D341Med (cell line): ENCODE measurements at places on chromosomes 1 and 21.

- DNase-seq: no peak
These were observed 205.7 kb downstream of the NCAM2 start for GRCh38 chr21:21203822-21204339.

- no peak for DNase-seq
These were observed 20.7 kb downstream of the IGSF21 start for GRCh38 chr1:18128298-18128697.

DNA sequence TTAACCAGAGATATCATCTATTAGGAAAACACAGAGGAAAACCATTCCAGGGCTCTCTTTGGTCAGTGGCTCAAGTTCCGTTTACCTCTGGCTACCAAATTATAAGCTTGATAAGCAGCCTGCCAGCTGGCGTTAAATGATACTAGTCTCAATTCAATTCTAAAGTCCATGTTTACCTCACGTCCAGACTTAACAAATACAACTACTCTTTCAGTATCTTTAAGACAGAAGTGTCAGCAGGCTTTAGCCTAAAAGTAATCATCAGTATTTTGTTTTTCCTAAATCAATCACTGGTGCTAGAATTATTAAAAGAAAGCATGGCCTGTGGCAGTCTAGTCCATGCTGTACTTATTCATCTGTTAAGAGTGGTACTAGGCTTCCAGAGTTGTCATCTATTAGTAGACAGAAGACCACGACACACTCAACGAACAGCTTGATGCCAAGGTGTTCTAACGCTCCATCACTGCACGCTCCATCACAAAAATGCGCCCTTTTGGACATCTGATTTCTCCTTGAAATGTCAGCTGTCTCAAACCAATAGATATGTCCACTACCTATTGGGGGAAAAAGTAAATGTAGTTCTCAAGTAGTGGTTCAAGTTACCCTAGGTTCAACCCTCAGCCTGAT, 1.5 kb downstream of the IVNS1ABP start:
- no peak for DNase-seq

GRCh38 chr21:27827972-27828371, 861.1 kb upstream of the ADAMTS5 start:
- DNase-seq: no peak

DNA sequence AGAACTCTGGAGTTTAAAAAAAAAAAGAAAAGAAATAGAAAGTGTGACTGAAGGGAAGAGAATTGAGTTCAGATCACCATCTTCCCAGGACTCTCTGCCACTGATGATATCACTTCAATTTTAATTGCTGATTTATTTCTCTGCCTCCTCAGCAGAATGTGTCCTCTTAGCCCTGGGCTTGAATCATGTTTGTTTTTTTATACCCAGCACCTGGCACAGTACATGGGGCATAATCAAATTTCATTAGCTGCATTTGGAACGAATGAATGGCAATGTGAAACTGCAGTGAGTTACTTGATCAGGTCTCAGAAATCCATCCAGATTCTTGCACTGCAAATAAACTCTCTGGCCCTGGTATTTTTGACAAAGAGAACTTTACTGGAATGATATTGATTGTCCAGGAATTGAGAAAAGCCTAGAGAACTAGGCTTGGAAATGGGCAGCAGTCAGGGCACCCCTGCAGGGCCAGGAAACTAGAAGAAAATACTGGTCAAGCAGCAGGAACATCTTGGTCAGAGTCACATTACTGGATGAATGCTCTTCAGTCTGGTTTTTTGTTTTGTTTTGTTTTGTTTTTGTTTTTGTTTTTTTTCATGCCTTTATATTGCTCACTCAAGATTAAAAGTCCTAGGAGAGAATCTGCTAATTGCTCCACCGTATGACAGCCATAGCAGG, 103.8 kb upstream of the FAM78B start:
- no peak for DNase-seq

DNA sequence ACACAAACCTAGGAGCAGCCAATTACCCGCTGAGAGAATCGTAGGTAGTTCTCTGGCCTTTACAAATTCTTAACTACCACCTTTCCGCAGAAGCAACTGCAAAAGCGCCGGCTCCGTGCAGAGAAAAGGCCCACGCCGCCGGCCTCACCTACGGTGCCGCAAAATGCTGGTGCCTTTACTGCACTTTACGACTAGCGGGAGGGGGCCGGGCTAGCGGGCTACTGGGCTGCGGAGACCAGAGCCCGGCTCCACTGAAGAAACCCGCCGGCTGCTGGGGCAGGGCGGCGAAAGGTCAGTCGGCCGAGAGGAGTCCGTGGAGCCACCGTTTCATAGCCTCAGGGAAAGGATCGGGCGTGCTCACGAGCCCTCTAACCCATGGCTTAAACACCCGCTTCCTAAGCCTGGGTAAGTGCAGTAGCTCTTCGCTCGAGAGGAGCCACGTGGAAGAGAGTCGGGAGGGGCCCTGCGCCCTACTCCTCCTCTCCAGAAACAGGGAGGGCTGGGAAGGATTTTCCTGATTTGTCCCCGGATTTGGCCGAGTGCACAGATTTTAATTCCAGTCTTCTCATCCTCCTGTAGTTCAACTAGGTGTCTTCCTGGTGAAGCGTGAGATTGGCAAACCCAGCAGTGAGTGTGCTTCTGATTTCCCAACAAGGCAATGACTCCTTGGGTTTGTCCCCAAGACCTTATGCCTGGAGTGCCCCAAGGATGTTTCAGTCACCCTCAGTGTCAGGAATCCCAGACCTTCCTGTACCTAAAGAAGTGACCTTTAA, at the start of gene DPH5:
Gene DPH5 (minus strand): TSS at position 128 of the 773 bp plus-strand sequence. CDS start 341 bp downstream, outside the sequence.
- DNase-seq: peak; percentile 91

DNA sequence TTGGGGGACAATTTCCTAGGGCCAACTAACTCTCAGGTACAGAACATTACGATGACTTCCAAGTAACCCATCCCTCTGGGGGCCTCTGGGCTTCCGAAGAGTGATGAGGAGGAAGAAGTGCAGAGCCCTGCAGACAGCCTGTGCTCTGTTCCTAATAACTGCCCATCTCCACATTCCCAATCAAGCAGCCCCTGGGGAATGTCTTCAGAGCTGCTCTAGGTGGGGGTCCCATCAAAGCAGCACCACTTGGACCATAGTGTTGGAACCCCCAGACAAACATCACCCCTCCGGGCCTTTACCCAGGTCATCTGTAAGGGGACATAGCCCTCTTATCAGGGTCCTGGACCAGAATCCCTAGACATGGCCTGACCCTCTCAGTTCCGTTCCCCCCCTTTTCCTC, 357.3 kb downstream of the NPHP4 start:
- no peak for DNase-seq

DNA sequence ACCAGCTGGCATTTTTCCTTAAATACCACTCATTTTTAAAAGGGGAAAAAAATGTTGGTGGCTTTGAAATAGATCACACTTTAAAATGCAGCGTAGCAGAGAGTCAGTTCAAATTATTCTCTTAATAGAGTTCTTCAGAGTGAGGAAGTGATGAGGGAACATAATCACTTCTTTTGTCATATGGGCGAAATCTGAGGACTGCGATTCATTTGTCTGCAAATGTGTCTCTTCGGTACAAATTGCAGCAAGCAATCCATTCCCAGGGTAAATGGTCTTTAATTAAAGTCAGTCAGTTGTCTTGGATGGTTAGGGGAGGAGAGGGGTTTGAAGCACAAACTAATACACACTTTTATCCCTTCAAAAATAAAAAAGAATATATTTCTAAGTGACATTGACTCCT, 86.0 kb upstream of the SELENON start:
- no peak for DNase-seq

- no peak for DNase-seq
These were observed 1.5 kb downstream of the AK4 start for GRCh38 chr1:65149351-65150107.

DNA sequence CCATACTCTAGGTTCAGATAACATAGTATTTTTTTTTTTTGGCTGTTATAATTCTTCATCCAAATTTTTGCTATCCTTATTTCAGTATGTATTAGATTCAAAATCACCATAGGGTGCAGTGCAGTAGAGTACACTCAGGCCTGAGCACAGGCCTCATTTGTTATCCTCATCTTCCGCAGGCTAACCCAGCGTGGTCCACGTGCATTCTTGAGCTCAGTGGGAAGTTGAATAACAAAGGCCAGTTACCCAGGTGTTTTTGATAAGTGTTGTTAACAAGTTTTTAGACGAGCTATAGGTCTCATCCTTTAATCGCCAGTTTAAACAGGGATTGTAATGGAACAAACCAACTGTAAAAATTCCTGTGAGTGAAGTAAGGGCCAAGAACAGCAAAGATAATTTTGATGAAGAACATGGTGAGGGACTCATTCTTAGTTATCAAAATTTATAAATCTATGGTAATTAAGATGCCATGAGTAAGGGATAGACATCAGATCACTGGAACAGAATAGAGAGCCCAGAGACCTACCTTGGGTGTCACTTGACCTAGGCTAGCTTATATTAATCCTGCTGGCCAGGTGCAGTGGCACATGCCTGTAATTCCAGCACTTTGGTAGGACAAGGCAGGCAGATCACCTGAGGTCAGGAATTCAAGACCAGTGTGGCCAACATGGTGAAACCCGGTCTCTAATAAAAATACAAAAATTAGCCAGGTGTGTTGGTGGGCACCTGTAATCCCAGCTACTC, 22.0 kb downstream of the FLVCR1 start:
- no peak for DNase-seq

GRCh38 chr1:246932366-246932700, 585 bp upstream of the AHCTF1 start:
- peak; percentile 45 for DNase-seq

DNA sequence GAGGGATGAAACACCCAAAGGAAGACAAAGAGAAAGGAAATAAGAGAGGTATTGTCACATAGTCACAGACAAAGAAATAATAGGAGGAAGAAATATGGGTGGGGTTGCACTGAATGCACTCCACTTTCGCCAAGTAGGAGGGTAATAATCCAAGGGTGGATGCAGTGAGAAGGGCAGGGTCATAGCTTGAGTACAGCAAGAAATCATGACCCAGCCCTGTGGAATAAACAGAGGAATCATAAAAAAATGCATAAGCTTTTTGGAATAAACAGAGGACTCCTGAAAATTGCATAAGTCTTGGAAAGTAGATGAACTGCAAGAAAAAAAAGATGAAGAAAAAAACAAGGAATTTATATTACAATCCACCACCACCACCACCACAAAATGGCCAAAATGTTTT, 53.1 kb upstream of the CD55 start:
- DNase-seq: no peak

DNA sequence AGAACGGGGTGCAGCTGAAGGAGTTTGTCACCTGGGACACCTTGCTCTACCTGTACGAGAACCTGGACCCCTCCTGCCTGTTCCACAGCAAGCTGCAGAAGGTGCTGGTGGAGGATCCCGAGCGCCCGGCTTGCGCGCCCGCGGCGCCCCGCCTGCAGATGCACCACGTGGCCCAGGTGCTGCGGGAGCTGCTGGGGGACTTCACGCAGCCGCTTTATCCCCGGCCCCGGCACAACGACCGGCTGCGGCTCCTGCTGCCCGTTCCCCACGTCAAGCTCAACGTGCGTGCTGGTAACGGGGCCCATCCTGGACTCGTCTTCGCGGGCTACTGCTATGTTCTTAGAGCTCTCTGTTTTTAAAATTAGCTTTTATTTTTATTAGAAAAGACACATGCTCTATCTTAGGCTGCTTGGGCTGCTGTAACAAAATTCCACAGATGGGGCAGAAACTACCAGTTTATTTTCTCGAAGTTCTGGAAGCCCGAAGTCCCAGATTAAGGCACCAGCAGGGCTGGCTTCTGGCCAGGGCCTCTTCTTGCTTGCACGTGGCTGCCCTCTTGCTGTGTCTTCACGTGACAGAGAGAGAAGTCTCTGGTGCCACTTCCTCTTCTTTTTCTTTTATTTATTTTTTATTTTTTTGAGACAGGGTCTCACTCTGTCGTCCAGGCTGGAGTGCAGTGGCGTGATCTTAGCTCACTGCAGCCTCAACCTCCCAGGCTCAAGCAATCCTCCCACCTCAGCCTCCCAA, 38.1 kb downstream of the TRPM2 start:
- peak; percentile 31 for DNase-seq

- no peak for DNase-seq
These were observed 16.1 kb downstream of the USP1 start for GRCh38 chr1:62452951-62453350.

DNA sequence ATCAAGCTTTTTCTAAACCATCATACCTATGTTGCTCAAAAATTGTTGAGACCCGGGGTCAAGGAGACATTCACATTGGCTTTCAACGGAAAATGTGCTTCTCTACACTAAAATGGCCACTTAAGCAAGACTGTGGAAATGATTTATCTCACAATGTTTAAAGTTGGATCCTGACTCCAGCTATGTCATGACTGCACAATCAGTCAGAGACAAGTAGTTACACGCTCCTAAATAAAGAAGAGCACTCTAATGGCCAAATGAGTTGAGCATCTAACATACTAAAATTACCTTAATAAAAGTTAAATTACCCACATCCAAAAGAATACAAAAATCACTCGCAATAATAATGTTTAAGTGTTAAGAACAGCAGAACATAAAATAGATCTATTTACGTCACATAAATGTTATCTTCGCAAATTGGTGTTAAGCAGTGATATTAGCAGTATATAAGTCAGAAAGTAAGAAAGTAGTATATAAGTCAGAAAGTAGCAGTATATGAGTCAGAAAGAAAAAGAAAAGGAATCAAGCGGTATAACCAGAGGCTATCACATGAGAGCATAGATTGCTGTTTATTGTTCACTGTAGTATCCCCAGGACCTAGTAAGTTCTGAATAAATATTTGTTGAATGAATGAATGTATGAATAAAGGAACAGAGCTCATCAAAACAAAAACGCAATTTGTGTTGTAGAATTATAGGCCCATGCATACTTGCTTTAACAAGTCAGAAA, 28.4 kb downstream of the ZNF281 start:
- no peak for DNase-seq

DNA sequence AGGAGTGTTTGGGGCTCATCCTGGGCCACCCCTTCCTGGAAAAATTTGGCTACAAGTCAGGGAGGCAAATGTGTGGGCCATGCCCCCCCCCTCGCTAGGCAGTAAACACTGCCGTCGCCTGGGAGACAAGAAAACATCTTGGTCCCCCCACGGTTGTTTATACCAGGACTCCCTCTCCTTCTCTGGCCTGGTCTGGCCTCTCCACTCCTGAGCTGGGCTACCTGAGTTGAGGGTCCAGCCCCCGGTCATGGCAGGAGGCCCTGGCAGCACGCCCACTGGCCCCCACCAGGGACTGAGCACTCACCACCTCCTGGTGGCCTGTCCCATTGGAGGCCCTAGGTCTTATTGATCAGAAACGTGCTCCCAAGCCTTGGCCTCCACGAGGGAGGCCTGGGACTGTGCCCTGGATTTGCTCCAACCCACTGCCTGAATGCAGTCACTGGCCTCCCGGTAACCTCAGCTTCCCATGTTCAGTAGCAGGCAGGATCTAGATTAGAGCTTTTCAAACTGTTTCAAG, 15.8 kb downstream of the KCNQ4 start:
- no peak for DNase-seq

- no peak for DNase-seq
These were observed 302.7 kb downstream of the SIPA1L2 start for GRCh38 chr1:232327269-232327668.

DNA sequence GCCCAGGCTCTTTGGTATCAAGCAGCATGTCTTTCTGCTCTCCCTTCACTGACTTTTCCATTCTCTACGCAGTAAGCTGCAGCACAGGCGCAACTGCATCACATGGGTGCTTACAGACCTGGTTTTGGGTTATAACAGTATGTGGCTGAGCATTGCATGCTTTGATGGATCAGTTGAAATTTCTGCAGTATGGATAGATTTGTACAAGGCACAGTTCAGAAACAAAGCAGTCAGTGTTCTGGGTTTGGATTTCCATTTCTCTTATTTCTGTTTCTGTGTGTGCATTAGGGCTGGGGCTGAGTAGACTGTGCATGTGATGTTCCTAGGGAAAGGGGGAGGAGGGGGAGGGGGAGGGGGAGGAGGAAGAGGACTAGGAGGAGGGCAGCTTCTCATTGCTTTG, 4.5 kb downstream of the FAM163A start:
- DNase-seq: no peak

GRCh38 chr1:150322310-150322709, 977 bp downstream of the PRPF3 start:
- no peak for DNase-seq
